ENCODE measurements at places on chromosomes 16 and 17.

- DNase-seq: no peak
These were observed 11.4 kb upstream of the FADS6 start for GRCh38 chr17:74904687-74905409.

DNA sequence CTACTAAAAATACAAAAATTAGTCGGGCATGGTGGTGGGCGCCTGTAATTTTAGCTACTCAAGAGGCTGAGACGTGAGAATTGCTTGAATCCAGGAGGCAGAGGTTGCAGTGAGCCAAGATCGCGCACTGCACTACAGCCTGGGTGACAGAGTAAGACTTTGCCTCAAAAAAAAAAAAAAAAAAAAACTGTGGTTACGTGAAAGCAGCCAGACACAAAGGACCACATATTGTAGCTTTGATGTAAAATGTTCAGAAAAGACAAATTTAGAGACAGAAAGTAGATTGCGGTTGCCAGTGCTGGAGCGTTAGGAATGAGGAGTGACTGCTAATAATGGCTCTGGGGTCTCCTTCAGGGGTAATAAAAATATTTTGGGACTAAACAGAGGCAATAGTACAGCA is 4.0 kb upstream of the MEAK7 start:
- DNase-seq: no peak

- DNase-seq: no peak
These were observed 5.5 kb downstream of the SOX8 start for GRCh38 chr16:986925-987582.

GRCh38 chr16:53091466-53092211 is 36.8 kb downstream of the CHD9 start:
- peak; percentile 70 for DNase-seq

DNA sequence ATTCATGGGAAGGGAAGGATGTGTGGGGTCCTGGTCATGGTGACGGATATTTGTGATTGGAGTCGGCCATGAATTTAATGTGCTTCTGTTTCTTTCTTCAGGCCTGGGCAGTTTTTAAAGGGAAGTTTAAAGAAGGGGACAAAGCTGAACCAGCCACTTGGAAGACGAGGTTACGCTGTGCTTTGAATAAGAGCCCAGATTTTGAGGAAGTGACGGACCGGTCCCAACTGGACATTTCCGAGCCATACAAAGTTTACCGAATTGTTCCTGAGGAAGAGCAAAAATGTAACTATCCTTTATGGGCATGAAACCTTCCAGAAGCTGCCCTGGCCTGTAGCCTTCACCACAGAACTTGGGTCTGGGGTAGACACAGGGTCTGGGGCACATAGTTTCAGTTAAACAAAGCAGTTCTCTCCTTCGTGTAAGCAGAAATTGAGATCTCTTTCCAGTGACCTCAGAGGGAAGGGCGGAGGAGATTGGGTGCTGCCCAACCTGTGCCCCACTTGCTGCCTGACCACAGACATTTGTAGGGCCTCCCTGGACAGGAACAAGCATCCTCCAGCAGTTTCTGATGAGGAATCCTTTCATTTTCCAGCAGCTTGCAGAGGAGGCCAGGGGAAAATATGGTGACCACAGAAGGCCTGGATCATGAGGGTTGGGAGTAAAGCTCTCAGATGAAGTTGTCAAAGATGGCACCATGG is 10.1 kb downstream of the IRF8 start:
- DNase-seq: no peak

DNA sequence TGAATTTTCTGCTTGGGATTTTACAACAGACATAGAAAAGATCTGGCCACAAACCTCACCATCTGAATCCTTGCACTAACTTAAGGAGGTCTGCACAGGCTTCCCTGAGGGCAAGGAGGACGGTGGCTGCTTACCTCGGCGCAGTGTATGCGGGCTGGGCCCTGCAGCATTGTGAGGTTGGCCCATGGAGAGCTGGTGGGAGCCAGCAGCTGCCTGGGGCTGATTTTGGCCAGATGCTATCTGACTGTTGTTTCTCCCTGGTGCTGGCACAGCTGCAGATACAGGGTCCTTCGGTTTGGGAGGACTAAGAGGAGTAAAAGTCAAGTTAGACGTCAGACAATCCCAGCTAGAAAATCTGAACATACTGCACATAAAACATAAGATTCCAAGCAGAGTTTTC is 79.8 kb downstream of the ARHGAP17 start:
- no peak for DNase-seq

DNA sequence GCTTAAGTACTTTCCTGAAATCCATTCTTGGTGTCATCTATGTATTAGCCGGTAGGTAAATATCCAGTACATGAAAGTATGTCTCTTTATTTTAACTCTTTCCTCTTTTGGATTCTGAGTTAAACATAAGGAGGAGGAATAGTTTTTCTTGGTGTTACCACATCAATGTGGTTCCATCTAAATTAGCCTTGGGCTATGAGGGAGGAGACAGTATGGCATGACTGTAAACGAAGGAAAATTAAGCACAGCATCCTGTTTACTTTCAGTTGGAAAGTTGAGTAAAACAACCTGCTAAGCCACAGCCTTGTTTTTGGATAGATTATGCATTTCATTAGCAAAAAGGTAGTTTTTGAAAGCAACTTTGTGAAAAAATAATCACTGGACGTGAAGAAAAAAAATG is 693.0 kb upstream of the SOX9 start:
- no peak for DNase-seq

DNA sequence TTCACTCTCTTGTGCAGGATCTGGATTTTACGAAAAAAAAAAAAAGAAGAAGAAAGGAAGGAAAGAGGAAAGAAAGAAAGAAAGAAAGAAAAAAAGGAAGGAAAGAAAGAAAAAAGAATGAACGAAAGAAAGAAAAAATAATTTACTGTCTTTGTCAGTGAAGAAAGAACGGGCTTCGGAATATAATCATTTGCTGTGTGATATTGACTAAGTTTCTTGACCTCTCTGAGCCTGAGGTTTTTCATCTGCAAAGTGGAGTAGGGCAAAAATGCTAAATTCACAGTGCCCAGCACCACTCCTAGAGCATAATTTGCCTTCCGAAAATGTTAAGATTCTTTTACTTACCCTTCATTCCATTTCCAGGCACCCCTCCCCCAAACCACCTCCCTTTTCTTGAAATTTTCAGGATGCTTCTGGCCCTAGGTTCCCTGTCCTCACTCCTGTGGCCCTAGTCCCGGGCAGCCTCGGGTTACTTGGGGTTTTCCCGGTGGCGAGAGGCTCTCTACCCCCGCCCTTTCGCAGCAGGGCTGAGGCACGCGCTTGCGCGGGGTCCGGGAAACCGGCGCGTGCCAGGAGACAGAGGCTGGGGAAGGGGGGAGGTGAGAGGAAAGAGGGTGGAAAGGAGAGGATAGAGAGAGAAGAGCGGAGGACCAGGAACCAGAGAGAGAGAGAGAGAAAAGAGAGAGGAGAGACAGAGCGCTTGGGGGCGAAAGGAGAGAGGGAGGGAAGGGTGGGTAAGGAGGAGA is at the start of gene CNTNAP1:
TSS of gene CNTNAP1 (plus strand) at position 556 of the 746 bp plus-strand sequence. CDS start 299 bp downstream, outside the sequence.
- peak; percentile 75 for DNase-seq

DNA sequence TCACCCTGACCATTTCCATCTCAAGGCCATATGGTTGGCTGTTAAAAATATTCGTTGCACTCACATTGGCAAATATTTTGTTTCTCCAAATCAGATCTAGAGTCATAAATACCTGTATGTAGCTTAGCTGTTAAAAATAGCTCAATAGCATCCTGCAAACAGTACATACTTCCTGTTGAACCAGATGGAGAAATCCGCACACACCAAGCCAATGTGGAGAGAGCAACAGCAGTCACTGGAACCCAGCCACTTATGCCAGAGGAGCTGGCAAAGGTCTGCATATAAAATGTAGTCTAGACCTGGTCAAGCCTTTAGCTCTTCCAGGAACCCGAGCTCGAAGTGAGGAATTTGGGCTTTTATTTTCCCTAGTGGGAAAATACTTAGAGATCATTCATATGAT is 146.4 kb upstream of the KCNJ16 start:
- DNase-seq: no peak

DNA sequence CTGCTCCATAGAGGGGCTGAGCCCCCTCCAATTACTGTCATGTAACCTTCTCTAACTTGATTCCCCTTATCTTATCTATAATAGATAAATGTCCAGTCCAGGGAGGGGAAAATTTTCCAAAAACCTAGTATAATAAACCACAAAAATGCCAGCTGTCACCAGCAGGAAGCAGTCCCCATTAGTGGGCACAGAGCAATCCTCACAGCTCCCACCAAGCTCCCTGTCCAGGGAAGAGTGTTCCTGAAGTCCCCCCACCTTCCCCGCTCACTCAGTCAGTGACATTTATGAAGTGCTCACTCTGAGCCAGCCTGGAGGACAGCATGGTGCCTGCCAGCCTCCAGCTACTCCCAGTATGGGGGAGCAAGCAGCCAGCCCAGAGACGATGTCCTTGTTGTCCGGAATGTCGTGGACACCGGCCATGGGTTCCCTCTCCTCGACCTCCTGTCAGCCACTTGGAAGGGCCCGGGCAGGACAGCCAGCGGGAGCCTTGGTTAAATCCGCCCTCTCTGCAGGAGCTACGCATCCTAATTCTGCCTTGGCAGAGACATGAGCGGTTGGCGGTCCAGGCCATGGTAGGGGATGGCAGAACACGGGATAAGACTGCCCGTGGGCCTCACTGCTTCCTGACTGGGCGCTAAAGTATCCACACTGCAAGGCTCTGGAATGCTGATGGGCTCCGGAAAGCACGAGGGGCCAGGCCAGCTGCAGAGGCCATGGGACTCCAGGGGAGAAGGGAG is 102.0 kb upstream of the CDH5 start:
- no peak for DNase-seq

DNA sequence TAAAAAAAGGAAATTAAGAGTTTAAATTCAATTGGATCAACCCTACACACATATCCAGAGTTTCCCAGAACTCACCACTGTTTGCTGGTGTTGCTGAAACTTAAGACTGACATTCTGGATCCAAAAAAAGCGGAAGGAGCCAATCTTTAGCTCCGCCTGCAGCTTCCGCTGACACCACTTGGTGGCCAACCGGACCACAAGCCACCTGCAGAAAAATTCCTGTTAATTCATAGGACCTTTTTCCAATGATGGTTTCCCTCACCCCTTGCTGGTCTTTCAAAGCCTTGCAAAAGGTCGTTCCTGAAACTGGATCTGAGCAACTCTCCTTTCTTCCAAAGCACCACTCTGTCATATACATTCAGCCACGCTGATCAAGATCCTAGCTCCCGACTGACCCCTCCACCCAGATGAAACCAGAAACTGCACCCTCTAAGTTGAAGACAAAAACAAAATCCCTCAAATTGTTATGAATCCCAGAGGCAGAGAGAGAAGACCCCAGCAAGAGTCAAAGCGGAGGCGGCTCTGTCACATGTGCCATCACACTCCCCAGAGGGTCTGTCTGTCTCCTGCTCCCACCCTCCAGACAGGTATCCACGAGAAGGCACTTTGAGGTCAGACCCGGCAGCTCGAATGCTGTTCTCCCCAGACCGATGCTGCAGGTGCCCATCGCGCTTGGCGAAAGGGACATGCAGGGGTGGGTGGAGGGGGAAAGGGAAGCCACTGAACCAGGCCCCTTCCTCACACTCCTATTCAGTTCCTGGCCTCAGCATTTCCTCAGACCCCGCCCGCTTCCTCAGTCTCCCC is 773 bp downstream of the BLTP2 start:
- DNase-seq: peak; percentile 62

GRCh38 chr16:35798885-35799426 is 2339.5 kb downstream of the TP53TG3F start:
- DNase-seq: no peak

- no peak for DNase-seq
These were observed 3.8 kb downstream of the EVPLL start for GRCh38 chr17:18381158-18381952.

GRCh38 chr17:36641877-36642845 is 40.8 kb downstream of the MRM1 start:
- no peak for DNase-seq

DNA sequence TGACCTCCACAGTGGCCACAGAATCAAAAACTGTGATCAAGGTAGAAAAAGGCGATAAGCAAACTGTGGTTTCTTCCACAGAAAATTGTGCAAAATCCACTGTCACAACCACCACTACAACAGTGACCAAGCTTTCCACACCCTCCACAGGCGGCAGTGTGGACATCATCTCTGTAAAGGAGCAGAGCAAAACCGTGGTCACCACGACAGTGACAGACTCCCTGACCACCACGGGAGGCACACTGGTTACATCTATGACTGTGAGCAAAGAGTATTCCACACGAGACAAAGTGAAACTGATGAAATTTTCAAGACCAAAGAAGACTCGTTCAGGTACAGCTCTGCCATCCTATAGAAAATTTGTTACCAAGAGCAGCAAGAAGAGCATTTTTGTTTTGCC is 83.6 kb downstream of the C17orf58 start:
- no peak for DNase-seq

GRCh38 chr16:1784977-1785845 is 2.5 kb downstream of the NUBP2 start:
- no peak for DNase-seq

GRCh38 chr17:33798308-33798707 is 456.8 kb upstream of the CCL2 start:
- no peak for DNase-seq

- DNase-seq: no peak
These were observed 56.9 kb upstream of the DOC2B start for GRCh38 chr17:238071-238963.

GRCh38 chr16:88798772-88799455 is 4.7 kb upstream of the CDT1 start:
- no peak for DNase-seq

DNA sequence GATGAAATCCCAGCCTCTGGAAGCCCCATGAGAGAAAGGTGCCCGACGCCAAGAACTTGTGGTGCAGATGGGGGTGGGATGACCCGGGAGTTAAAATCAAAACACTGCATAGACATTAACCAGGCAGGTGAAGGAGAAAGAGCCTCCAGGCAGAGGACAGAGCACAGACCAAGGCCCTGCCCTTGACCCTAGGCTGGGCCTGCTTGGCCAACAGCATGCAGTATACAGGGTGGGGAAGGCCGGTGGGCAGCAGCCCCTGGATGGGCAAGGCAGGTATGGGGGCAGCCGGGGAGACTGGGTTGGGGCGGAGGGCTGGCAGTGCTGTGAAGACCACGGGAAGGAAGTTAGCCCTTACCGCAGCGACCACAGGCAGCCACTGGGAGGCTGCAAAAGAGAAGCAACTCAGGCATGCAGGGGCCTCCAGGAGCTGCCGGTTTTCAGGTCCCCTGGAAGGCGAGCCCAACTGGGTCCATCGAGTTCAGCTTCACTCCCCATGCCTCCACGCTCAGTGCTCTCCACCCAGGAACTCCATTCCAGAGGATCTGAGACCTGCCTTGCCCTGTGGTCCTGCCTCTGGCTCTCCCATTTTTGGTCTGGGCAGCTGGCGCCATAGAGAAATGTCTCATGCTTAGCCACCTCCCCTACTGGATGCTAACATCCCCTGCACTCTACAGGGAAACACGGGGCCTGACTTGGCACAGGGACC is 81.2 kb downstream of the C16orf95 start:
- no peak for DNase-seq

DNA sequence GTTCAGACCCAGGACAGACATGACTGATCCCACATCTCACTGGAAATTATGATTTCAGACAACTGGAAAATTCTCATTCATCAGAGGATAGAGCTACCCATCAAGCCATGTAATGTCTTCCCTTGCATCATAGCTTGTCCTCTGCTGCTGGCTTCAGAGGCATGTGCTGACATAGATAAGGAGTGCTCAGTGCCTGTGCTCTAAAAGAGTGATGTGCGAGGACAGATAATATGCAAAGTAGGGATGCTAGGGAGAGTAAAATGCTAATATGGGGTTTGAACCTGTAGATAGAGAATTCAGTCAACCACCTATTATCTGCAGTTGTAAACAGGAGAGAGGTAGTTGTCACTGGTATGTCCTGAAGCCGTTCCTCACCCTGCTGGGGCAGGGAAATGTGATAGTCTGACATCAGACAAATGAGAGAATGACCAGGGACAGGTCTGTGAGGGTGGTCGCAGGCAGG is 349.7 kb upstream of the CCL2 start:
- DNase-seq: no peak

- DNase-seq: no peak
These were observed 2.6 kb downstream of the RIPOR1 start for GRCh38 chr16:67531247-67531646.
